Activated CD4-positive, alpha-beta T cell treated with anti-CD3 and anti-CD28 coated beads, Interleukin-2, amount 50 U/mL, for 1 hour (primary cell): ENCODE measurements at places on chromosomes 1 and 21.

DNA sequence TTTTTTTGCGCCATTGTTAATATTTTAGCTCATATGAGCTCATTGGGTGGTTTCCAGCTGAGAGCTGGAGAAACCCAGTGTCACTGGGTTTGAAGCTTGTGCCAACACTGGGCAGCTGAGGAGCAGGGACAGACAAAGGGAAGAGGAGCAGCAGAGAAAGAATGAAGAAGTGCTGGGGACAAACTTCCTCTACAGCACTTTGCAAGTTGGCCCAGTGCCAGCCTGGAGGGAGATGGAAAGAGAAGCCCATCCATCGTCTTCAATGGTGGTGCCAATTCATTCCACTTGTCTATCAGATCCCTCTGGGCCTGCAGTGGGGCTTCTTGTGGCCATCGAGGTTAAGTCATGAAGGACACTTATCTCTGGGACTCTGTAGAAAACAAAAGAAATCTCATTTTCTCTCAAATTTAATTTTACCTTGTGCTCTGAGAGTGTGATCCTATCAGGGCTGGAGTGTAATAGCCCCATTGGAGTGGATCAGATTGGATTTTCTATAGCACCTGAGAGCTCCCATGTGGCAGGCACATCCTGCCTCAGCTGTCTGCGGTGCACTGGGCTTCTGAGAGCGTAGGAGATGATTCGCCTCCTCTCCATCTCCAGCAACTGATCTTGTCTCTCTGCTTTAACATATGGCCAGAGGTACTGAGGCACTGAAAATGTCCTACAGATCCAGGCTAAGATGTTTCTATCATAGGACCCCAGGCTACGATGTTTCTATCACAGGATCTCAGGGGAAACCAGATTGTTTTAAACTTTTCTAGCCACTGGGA lies 114.7 kb downstream of the TNR start:
- no peak for DNase-seq

- DNase-seq = no peak
Measured at GRCh38 chr1:67575861-67576260, 109.1 kb upstream of the GADD45A start.

- DNase-seq = no peak
Measured at GRCh38 chr1:224959115-224959514, 29.6 kb downstream of the DNAH14 start.

DNA sequence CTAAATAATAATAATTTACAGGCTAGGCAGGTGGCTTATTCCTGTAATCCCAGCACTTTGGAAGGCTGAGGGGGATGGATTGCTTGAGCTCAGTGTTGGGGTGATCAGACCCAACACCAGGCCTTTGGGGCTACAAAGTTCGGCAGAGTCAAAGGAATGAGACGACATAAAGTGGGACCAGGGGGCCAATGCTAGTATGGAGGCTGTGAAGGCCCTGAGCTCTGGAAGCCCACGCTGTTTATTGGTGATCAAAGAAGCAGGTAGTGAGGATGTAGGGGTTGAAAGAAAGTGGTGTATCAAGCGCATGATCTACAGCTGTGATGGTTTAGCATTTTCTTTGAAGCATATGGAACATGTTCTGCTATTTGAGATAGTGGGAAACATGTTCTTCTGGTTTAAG lies 5.6 kb downstream of the BTBD8 start:
- DNase-seq = no peak

DNA sequence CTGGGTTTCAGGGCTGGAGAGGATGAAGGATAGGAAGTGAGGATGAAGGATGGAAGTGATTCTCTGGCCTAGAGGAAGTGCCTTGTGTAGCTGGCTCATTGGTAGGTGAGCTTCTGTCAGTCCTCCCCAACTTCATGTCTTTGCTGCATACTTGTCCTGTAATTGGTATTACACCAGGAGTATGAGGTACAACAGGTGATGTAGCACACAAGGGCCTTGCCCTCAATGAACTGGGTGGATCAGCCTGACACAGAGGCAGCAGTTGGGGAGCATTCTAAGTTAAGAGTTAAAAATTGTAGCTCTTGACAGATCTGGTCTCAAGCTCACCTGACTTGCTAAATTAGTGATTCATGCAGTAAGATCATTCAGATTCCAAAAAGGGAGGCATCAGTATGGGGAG lies 37.9 kb upstream of the CACNA1E start:
- no peak for DNase-seq

DNA sequence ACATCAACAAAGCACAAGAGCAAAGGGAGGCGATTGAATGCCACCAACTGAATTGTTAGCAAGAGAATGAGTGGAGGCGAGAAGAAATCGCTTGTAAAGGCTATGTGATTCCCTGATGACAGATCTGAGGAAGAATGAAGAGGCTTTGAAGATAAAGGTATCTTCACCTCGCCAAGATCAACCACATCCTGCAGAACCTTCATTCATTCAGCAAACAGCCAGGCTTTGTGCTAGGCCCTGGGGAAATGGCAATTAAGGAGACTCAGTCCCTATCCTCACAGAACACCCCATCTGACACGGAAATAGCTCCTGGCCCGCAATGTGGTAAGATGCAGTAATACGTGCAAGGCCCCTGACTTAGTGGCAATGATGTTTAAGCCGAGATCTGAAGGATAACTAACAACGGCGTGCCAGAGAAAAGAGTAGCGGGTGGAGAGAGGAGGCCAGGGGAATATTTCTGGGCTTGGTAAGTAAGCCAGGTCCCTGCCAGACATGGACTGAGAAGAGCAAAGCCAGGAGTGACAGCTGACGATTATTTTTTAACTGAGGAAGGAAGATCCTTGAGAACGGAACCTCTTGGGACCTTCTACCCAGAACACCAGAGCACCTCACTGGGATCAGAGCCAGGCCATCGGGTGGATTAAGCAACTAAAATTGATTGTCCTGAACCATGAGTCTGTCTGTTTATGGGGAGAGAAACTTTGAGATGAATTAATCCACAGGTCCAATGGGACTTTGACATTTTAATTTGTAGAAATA lies 4.6 kb upstream of the VSIG8 start:
- no peak for DNase-seq

DNA sequence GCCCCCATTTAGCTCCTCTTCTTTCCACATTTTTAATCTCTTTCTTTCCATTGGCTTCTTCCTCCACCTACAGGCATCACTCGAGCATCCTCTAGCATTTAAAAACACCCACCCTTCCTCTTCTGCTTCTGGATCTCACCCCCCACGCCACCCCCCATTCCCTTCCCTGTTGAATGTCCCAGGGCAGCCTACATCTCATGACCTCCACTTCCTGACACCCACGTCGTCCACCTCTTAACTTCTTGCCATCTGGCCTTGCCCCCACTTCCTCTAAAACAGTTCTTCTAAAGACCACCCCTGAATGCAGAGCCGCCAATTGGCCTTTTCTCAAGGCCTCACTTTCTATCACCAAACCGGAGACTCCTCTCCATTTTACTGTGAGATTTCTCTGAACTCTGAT lies 6.1 kb upstream of the ETNK2 start:
- DNase-seq = no peak

DNA sequence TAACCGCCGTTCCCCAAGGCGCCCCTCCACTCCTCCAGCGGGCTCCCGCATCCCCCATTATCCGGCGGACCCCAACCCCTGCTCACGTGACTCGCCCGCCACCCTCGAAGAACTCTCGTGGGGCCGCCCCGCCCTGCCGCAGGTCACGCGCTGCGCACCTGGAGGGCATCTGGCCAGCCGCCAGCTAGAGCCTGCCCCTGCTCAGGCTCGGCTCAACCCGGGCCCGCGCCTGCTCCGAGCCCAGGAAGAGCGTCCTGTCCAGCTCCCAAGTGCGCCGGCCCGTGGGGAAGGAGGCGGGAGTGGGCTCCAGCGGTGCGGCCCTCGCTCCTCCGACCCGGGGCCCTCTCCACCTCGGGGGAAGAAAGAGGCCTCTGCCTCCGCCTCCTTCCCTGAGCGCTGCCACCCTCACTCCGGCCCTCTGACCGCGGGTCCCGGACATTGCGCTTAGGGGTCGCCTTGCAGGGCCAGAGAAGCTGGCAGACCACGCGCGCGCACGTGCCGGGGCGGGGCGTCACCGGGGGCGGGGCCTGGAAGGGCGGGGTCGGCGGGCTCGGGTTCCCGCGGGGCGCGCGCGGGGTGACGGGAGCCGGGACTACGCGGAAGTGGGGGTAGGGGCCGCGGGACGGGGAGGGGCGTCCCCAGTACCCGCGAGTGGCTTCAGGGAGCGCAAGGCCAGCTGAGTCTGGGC lies 28.4 kb downstream of the HMGN2 start:
- peak; percentile 88 for DNase-seq

DNA sequence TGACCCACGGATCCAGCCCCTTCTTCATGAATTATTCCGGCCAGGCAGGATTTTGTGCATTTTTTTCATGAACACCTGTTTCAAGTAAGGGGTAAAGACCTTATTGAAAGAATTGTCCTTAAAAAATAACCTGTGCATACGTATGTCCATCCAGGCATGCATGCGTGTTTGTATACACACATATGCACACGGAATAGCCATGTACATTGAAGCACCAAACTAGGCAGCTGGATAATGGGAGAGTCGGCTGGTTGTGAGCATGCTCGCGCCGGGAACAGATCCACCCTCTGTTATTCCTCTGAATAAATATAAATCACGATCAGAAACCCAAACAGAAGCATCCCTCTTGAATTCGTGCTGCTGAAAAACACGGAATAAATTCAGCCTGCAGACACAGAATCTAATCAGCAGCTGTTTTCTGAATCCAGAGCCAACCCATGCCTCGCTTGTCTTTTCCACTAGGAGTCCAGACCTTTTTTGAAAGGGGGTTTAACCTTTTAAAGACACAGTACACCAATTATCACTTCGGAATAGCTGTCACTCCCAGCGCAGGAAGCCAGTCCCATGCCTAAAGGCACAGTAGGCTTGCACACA lies at the start of gene HIVEP3:
Gene HIVEP3 (minus strand): TSS at position 473 of the 594 bp plus-strand sequence.
- DNase-seq = no peak

- no peak for DNase-seq
Measured at GRCh38 chr1:224061436-224061835, 52.5 kb upstream of the FBXO28 start.

DNA sequence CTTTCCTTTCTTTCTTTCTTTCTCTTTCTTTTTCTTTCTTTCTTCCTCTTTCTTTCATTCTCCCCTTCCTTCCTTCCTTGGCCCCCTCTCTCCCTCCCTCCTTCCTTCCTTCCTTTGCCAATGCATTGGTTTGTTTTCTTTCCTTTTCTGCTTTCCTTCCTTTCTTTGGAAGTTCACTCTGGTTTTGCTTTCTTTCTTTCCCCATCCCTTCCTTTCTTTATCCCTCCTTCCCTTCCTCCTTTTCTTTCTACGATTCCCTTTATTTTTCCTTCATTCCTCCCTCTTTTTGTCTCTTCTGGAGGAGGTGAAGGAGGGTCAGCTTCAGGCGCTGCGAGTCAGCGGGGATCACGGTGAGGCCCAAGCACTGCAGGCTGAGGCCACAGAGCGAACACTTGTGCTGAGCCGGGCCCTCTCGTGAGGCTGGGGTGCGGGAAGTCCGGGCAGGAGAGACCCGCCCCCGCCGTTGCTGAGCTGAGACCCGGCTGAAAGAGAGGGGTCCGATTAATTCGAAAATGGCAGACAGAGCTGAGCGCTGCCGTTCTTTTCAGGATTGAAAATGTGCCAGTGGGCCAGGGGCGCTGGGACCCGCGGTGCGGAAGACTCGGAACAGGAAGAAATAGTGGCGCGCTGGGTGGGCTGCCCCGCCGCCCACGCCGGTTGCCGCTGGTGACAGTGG lies 1.5 kb downstream of the SIM2 start:
- no peak for DNase-seq

DNA sequence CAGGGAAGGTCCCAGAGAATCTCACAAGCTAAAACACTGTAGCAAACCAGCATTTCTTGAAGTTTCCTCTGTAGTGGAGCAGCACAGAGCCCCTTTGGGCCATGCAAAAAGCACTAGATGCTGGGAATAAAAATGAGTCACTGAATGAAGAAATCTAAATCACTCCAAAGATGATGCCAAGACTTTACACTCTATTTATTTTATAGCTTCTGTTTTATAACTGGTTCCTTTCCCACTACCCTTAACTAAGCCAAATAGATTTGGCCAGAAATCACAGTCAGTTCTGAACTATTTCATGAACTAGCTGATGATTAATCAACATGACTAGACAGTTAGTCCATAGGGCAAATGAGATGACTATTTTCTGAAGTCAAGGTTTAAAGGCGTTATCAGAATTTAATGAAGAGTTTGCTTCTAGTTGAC lies 89.5 kb downstream of the SCMH1 start:
- no peak for DNase-seq

DNA sequence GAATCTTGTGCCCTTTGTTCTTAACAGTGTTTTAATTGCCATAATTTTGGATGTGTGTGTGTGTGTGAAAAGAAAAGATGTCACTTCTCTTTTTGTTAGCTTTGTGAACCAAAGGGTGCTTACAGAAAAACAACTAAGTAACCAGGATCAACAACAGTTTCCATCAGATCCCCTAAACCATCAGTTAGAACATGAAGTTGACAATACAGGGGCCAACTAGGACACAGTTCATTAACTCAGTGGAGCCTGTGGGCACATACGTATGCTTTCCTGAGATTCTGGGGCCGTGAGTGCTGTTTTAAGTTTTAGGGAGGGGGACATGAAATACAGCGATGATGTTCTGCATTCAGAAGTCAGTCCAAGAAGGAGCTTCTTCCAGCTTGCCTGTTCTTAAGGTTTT lies 133.6 kb downstream of the TLR5 start:
- no peak for DNase-seq
